NCI-H2081 treated with DMSO at 0.1 percent for 48 hours (cell line): ENCODE measurements at places on chromosomes 3 and 15.
A peak's percentile ranks its signal among the peaks of the same experiment; 100 is the strongest.

DNA sequence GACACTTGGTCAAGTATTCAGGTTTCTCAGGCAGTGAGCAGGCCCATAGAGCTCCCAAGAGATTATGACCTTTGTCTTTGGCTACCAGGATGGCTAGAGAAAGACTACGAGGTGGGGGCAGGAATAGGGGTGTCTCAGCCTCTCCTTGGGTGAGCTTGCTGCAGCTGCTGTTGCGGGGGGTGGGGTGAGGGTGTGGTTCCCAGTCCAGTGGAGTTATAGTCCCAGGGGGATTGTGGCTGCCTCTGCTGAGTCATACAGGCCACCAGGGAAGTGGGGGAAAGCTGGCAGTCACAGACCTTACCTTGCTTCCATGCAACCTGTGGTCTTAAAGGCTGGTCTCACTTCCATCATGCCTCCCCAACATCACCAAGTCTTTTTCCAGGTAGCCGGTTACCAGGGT lies 31.7 kb downstream of the ATP2C1 start:
- no peak for DNase-seq

DNA sequence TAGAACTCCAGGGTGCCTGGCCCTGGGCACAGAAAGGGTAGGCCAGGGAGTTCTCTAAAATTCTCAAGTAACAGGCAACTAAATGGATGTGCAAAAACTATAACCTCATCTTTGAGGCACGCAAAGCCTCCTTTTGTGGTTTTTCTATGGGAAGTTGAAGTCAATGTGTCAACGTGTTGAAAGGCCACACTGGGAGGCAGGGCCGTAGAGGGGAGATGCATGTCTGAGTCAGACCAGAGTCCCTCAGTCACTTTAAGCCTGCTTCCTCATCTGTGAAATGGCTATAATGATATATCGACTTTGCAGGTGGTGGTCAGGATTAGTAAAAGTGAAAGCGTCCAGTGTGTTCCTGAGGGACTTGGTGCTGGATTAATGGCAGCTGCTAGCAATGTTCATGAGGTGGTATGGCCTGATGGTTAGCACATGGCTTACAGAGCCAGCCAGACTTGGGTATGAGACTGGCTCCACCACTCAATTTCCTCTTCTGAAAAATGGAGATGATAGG lies 17.0 kb downstream of the TGM5 start:
- no peak for DNase-seq

DNA sequence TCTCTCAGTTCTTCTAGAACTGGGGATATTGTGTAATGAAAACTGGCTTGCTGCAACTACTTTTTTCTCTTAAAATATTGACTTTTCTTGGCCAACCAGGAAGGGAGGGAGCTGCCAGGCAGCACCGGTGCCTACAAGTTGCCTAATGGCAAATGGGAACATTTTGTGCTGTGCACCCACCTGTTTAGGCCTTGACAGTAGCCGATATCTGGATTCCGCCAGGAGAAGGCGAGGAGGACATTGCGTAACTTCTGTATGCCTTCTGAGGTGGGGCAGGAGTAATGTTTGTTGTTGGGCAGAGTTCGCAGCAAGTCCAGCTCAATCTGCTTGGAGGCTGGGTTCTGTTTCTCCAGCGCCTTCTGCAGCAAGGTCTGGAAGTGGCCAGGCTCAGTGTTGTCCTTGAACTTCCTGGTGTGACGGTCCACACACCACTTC lies 64.9 kb downstream of the TBC1D2B start:
- DNase-seq: no peak

DNA sequence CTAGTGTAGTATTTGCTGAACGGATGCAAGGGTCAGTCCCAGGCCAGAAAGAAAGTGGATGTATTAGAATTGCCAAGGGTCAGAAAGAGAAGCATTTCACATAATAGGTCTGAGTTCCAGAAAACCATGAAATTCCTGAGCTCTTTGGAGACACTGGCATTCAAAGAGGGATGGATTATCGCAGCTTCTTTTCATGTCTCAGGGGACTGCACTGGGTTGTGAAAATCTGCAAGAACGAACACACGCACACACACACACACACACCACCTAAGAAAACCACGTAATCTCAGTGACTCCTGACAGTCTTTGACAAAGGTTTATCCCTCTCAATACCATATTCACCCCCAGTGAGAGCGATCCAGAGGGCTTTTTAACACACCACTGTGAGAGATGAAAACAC lies 57.9 kb downstream of the TIPARP start:
- no peak for DNase-seq

- no peak for DNase-seq
These were observed 95.4 kb upstream of the KCNAB1 start for GRCh38 chr3:156024904-156025533.

DNA sequence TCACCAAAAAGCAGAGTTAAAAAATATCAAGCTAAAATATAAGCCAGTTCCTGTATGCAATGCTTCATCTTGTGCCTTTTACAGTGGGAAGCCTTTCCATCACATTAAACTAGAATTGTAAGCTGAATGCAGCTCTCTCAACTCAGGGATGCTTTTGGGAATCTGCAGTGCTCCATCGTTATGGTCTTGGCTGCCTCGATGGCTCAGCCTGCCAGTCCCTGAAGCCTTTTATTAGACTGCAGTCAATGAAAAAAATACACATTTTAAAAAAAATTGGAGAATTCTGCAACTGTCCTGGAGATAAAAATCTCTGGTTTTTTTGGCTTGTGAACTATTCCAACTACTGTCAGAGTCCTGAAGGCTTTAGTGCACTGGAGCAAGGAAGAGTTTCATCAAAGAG lies 53.0 kb downstream of the FRMD4B start:
- no peak for DNase-seq

DNA sequence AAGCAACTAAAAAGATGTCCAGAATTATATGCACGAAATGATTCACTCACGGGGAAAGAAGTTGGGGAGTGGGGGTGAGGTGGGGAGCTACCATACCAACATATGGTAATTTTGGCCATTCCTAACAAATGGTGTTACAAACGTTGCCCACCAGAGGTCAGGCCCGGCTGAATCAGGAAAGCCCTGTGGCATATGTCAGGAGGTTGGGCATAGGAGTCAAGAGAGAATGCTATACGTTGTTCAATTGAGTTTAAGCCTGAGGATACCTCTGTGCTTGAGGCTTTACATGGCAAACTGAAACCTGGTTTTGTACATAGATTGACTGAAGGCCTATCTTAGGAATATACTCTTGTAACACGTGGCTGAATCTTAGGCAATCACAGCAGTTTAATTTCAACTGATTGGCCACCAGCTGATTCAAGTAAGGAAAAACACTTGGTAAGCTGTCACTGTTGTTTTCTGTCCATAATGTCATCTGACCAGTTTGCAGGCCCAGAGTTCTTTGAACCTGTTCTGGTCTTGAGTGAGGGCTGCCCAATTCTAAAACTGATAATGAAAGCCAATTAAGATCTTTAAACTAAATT lies 23.4 kb upstream of the SLC2A2 start:
- DNase-seq: no peak

DNA sequence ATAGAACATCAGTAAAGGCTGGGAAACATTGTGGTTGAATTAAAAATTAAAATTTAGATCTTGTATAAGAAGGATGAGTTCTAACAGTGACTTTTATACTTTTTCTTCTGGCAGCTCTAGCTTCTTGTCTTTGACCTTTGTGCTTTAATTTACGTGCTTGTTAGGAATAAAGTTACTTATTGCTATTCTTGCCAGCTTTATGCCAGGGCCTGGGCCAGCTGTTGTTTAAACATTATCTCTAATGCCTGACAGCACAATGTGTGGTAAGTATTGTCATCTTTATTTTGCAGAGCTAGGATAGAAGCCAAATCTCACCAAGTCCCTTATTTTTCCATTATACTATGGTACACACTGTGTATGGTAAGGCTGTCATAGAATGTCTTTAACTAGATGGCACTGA lies 766.7 kb upstream of the GOLIM4 start:
- no peak for DNase-seq

DNA sequence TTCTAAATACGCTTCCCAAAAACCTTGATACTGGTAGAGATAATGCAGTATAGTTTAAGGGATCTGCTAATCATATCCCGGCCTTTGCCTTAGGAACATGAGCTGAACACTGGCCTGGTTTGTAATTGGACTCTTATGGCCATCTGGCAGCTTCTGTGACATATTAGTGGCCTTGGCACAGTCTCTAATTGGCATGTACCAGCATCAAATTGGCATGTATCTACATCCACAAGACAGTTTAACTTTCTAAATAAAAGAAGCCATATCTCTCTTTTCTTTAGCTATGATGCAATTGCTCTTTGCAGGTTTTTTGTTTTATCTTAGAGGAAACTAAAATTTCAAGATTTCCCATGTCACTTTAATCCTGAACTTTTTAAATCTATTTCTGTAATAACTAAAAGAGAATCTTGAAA lies 44.6 kb upstream of the FILIP1L start:
- DNase-seq: peak; percentile 61

DNA sequence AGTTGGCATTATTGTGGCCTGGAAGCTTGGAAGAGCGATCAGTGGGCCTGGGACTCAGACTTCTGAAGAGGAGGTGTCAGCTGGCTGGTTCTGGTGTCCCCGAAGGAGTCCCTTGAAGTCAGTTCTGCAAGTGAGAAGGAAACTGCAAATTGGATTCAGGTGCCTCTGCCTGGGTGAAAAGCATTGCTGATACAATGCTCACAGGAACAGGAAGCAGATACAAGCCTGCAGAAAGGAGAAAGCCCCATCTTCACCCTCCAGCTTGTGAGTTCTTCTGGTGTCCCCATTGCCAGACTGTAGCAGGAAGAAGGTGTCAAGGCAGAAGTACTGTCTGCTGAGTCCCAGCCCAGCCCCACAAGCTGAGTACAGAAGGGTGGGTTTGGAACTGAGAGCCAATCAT lies 271.3 kb downstream of the PLOD2 start:
- DNase-seq: no peak

DNA sequence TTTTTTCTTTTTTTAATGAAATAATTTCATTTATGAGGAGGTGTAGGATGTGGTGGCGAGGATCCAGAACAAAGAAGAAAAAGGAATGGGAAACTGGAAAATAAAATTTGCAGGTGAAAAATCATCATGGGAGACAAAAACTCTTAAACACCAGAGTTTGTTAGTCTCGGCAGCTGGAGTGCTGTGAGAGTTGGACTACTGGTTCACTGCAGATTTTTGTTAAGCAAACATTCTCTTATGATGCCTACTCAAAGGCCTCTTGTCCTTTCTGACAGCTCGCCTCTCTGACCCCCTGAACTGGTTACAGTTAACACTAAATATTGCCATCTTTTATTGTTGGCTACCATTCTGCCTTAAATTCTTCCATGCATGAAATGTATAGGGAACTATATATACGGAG lies 152.4 kb upstream of the DPH6 start:
- no peak for DNase-seq

- DNase-seq: no peak
These were observed 7.2 kb upstream of the PLCL2 start for GRCh38 chr3:16877505-16877904.

DNA sequence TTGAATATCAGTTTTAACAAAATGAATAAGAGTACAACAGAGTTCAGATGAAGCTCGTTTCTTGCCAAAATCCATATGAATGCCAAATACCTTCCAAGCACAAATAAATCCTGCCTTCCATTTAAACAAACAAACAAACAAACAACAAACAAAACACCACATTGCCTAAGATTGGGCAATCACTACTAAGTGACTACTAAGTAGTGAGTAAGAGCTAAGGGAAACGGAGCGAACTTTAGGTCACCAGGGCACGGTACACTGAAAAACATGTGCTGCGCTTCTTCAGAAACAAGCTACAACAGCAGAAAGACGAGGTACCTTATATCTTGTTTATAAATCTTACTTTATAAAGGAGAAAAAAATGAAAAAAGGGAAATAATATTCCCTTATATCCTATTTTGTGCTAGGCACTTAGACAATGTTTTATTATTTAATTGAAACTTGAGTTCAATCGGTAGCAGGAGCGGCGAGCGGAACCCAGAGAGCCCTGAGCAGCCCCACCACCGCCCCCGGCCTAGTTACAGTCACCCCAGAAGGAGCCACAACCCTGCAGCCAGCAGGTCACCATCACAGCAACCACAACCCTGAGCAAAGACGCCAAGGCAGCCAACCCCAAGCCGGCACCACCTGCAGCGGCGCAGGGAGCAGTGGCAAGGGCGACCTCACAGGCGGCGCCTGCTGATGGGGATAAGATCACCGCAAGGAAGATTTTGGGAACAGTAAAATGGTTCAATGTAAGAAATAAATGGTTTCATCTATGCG lies 216.9 kb downstream of the ZBTB20 start:
- DNase-seq: no peak

- DNase-seq: no peak
These were observed 26.5 kb downstream of the KLF13 start for GRCh38 chr15:31352911-31353811.

- no peak for DNase-seq
These were observed 3.5 kb downstream of the ISLR2 start for GRCh38 chr15:74133694-74134386.

DNA sequence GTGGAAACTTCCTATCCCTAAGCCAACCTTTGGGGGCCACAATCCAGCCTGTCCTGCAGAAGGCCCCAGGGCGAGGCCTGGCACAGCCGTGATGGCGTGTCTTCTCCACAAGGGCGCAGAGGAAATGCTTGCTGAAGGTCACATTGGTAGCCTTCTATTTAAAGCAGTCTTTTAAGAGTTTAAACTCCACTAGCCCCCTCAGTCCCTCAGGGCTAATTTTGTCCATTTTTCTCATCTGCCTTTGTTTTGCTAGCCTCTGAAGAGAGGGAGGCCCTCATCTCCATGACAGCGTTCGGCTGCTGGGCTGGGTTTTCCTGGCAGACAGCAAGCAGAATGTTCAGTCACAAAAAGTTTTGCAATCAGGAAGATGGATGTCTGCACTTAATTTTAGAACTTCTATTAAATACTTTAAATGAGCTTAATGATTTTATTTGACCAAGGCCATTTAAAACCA lies 40.8 kb downstream of the RARB start:
- DNase-seq: no peak

- DNase-seq: no peak
These were observed 148.9 kb upstream of the IL12A start for GRCh38 chr3:159839561-159840379.

- DNase-seq: no peak
These were observed 46.1 kb downstream of the SLC9C1 start for GRCh38 chr3:112247900-112248299.

GRCh38 chr3:50652709-50653108 lies 22.0 kb upstream of the DOCK3 start:
- DNase-seq: no peak

GRCh38 chr3:42159706-42160472 lies 68.7 kb downstream of the TRAK1 start:
- no peak for DNase-seq

DNA sequence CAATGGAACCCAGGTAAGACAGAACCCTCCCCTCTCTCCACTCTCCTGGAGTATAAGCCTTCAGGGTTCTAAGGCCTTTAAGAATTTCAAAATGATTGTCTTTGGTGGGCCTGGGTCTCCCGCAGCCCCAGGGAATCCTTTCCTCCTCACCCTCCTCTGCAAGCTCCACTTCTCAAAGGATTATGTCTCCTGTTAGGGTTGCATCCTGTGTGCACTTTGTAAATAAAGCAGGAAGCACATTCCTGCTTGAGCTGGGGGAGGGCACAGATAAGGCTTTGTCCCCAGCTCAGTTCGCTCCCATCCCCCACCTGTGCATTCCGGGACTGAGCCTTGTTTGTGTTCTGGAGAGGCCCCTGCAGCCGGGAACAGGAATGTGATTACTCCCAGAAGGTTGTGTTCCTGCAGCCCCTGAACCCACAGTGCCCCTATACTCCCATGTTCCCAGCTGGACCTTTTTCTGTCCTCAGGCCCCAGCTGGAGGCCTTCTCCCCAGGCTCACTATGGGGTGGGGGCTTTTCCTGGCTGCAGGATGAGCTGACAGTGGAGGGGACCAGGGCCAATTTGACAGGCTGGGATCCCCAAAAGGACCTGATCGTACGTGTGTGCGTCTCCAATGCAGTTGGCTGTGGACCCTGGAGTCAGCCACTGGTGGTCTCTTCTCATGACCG lies 9.5 kb downstream of the TYRO3 start:
- DNase-seq: no peak
